ENCODE measurements at places on chromosomes 5 and 9.

- DNase-seq, result no peak
Measured at GRCh38 chr5:79030663-79031484, 38.6 kb downstream of the DMGDH start.

DNA sequence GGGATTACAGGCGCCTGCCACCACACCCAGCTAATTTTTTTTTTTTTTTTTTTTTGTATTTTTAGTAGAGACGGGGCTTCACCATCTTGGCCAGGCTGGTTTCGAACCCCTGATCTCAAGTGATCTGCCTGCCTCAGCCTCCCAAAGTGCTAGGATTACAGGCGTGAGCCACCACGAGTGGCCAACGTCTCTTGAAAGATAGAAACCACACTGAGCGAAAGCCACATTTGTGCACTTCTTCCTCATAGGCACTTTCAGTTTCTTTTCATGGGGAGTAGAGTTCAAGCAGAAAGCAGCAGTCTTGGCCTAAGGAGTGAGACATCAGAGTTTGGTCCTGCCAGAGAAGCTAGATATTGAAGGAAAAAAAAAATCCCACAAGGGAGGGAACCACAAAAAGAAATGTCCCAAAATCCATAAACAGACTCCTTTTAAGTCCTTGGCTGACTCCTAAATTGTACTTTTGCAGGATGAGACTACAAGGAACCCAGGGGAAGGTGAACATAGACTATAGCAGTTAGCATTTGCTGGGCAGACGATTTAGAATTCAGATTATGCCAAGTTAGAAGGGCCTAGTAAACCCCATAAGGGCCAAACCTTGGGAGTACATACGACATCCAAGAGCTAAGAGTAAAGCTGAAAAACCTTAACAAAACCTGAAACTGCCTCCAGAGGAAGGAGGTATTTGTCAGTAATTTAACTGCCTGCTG lies 43.9 kb upstream of the GLIPR2 start:
- DNase-seq, result no peak

DNA sequence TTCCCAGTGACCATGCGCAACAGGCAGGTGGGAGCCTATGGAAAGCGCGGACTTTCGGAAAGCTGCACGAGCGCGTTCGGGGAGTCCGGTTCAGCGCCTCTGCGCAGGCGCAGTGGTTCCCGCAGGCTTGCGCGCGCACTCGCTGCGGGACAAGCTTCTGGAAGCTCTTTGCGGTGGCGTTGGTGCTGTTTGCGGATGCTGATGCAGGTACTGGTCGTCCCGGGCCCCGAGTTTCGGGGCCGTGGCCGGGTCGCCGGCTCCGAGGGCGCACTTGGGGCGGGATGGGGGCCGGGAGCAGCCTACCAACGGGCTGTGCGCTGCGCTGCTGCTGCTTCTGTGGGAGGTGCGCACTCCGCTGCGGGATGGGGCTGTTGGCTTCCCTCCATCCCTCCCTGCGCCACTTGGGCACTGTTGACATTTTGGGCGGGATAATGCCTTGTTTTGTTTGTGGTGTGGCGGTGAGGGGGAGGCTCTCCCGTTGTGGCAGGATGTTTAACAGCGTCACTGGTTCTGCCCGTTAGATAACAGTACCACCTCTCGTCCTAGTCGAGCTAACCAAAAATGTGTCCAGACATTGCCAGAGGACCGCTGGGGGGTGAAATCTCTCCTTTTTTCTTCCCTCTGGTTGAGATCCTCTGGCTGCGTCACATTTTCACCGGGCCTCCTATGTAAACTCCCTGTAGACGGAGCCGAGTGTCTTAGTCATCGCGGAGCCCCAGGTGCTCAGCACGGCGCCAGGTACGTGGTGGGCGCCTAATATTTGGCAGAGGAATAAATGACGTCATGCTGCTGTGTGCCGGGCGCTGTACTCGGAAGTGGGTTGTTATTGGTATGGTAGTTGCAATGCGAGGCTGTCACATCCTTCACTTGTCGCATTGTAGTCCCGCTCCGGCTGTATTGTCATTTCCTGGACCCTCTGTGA lies at the start of gene ZNF483:
Gene ZNF483 (plus strand): TSS at position 124 of the 922 bp plus-strand sequence. CDS start 2,217 bp downstream, outside the sequence.
- DNase-seq, result peak; percentile 77

DNA sequence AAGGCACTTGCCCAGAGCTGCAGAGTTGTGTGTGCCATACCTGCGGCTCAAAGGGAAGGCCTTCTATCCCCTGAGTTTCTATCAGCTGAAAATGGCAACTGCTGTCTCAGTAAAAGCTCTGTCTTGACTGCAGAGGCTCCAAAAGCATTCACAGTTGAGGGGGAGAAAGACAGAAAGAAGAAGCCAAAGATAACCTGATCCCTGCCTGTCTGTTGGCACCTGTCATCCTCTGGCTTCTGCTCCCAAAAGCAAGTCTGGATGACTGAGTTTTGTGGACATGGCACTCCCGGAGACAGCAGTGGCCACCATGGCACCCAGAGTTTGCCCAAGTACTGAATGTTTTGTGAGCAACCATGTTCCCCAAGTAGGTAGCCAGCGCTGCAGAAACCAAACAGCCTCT lies 176.6 kb downstream of the NR3C1 start:
- no peak for DNase-seq

DNA sequence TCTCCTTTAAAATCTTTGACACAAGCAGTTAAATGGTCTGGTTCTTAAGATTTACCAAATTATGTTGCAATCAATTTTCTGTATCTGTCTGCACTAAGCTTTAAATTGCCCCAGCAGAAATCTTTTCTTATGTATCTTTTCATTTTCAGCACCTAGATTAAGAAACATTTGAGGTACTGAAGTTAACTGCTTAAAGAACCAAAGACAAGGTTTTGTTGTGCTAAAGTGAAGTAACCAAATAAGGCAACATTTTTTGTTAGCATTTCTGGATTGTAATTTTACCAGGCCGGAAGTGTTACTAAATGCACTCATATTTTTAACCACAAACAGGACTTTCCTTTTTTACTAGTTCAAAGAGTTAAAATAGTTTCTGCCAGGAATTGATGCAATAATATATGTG lies 24.1 kb upstream of the MTAP start:
- no peak for DNase-seq

DNA sequence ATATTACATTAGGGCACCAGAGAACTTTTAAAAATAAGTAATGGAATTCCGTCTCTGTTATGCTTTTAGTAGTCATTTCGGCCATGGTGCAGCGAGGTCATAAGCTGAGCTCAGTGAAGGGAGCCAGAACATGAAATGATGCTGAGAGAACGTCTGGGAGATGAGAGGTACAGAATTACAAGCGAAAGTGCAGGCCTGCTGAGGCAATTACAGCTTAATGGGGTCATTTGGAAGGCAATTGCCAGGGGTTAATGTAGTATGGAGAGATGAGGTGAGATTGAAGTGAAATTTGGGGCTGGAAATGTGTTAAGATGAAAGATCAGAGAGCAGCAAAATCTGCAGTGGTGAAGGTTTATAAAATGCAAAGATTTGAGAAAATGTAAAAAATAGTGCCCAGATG lies 96.5 kb downstream of the PBX3 start:
- no peak for DNase-seq

DNA sequence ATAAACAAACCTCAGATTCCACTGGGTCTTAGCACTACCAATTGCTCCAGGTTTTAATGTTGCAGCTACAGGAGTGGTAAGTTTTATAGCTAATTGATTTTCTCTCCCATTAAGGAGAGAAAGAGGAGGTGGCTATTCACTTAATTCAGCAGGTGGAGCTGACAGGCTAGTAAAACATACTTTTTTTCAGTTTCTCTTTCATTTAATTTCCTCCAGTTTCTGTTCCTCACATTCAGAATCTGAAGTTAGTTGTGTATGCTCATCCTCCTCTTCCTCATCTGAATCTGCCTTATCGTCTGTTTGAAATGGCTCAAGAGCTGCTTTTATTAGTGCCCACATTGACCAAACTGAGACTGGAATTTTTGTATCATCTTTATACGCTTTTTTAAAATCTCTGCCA lies 98.0 kb downstream of the PLPPR1 start:
- DNase-seq, result no peak

GRCh38 chr9:88179062-88179521 lies 40.8 kb upstream of the SPATA31C2 start:
- DNase-seq, result no peak

DNA sequence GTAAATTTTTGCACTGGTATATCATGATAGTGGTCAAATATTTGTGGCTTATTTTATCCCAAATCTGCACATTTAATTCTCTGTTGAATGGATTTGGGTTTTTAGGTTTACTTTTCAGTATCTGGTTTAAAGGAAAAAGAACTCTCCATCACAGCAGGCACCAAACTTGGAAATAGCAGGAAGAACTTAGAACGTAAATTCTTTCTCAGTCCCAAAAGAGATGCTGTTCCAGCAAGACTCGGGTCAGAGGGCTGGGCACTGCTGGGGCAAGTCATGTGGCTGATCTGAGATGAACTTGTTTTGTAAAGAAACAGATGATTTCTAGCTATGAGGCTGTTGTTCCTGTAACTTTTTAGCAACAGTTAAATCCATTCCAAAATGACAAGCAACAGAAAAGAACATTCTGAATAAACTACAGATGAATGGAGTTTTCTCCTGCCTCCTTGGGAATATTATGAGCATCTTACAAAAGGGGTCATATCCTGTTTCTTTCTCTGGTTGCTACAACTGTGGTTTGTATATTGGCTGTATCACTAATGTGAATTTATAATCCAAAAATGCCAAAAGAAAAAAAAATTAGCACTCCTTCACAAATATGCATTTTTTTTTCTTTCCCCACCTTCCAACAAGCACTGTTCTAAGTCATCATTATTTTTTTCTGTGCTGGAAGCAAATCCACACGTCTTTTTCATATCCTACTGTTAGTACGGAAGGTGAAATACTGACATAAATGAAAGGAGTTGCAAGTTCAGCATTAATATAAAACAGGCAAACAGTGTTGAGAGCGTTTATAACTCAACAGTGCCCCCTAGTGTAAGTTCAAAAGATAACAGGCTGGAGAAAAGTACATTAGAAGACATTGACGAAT lies 31.1 kb downstream of the OR2K2 start:
- DNase-seq, result peak; percentile 23

DNA sequence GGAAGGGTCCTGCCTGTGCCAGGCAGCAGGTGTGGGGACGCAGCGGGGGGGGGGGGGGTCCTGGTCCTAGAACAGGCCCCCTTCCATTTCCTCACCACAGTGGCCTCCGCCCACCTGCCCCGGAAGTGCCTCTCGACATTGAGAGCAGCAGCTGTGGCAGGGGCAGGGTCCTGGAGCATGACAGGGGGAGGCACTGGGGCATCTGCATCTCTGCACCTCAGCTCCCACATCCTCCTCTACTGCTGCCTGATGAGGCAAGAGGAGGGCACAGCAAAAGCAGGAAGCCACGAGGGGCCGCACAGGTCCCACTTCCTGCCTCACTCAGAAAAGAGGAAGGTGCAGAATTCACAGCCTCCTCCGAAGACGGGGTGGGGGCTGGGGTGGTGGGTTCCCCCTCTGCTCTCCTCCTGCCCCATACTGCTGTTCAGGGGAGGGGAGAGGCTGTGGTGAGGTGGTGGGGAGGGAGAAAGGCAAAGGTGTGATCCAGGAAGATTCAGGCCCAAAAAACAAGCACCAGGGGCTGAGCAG lies 14.8 kb downstream of the AKNA start:
- no peak for DNase-seq

GRCh38 chr5:180116077-180116999 lies 44.8 kb upstream of the RNF130 start:
- peak; percentile 62 for DNase-seq

DNA sequence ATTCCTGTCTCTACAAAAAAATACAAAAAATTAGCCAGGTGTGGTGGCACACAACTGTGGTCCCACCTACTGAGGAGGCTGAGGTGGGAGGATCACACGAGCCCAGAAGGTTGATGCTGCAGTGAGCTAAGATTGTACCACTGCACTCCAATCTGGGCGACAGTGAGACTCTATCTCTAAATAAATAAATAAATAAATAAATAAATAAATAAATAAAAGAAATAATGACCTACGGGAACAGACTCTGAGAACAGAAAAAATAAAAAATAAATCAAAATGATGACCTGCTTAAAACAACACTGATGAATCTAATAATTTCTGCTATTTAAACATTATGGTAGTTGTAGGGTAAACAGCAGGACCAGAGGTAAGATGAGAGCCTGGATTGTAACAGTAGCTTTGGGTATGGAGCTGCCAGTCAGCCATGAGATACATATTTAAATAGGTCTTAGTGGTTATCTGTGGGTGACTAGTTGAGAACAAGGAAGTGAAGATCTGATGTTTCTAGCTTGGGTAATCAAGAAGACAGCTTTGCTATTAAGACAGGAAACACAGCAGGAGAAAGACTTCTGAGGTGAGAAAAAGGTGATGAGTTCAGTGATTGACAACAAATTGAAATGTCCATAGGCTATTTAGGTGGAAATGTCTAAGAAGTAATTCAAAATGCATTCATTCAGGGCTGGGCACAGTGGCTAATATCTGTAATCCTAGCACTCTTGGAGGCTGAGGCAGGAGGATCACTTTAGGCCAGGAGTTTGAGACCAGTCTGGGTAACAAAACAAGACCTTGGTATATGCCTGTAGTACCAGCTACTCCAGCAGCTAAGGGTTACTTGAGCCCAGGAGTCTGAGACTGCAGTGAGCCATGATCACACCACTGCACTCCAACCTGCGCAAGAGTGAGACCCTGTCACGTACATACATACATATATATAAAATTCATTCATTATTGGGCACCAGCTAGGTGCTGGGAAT lies 11.0 kb downstream of the RNF145 start:
- no peak for DNase-seq

GRCh38 chr5:98880151-98880550 lies 48.7 kb downstream of the CHD1 start:
- no peak for DNase-seq

- no peak for DNase-seq
Measured at GRCh38 chr5:142821733-142822487, 51.7 kb downstream of the ARHGAP26 start.
